ENCODE measurements at places on chromosomes 2 and 18.

DNA sequence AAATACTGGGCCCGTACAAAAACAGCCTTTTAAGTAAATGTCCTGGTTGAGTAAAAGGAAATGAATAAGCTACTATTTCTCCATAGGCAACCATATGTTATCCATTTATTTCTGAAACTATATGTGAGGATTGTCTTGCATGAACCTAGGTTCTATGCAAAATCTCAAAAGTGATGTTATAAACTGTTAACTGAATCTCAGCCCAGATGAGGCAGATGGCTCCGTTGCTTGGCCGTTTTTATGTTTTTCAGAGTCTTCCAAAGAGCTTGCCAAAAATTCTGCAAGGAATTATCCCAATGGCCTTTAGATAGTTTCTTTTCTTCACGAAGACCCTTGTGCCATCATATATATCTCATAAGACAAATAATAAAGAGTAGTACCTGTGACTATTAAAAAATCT lies 1669.5 kb upstream of the DDX18 start:
- no peak for DNase-seq

GRCh38 chr2:105329561-105330495 lies at the start of gene TGFBRAP1:
TSS of gene TGFBRAP1 (minus strand) at chr2:105329735. CDS start at chr2:105308301, 21,434 bp downstream.
- no peak for DNase-seq

GRCh38 chr2:232668805-232669444 lies 28.2 kb upstream of the GIGYF2 start:
- DNase-seq, result no peak

GRCh38 chr2:2867397-2867979 lies 510.1 kb downstream of the EIPR1 start:
- DNase-seq, result no peak

GRCh38 chr2:16318474-16319195 lies 347.0 kb downstream of the CYRIA start:
- no peak for DNase-seq

GRCh38 chr2:236164201-236164924 lies 3.8 kb downstream of the GBX2 start:
- no peak for DNase-seq

GRCh38 chr2:35522450-35522849 lies 833.1 kb upstream of the CRIM1 start:
- DNase-seq, result no peak

GRCh38 chr2:8558096-8558495 lies 123.8 kb upstream of the ID2 start:
- no peak for DNase-seq

GRCh38 chr2:70044290-70045040 lies 42.8 kb upstream of the PCBP1 start:
- DNase-seq, result no peak

Measured in NCI-H1105 (cell line).